ENCODE measurements at places on chromosomes 2 and 18. TPM values are rescaled to one million over a fixed set of nuclear protein-coding genes. Genes with fewer than 3 reads are reported as not detected.

Gene LINC00305
- not detected for total RNA-seq

Gene LRATD1
- total RNA-seq, result 7.2 TPM

Gene GYPC
- 377 TPM for total RNA-seq

Gene SATB2
- total RNA-seq, result 0.26 TPM

Gene ERBB4
- total RNA-seq, result under 0.01 TPM

Gene MYOM1
- 0.26 TPM for total RNA-seq

Gene MOGAT1
- total RNA-seq, result not detected

Gene SELENOI
- 10.0 TPM for total RNA-seq

Gene CFAP221
- not detected for total RNA-seq

Gene TUBB8B
- total RNA-seq, result not detected

Gene PDCD1
- total RNA-seq, result under 0.01 TPM

DNA sequence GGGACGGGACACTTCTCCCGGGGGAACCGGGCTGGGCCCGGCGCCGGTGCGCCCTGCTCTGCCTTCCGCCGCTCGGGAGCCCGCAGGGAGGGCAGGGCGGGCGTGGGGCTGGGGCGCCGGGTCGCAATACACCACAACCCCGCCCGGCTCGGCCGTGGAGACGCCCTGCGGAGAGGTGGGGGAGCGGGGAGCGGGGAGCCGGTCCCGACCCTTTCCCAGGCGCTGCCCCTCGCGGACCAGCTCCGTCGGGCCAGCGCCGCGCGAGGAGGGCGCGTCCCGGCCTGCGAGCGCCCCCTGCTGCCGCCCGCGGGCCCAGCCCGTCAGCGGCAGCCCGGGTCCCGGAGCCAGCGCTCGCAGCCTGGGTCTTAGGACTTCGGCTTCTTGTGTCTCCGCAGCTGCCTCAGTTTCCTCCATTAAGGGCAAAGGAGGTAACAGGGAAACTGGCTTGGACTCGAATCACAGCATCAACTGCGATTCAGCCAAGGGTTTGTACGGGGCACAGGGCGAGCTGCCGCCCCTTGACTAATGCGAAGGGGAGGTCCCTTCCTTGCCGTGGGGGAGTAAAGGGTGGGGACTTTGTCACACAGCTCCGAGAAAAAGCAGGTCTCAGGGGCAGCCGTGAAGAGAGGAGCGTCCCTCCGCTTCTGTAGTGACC, 635 bp upstream of the ADRA2B start:
- no peak for DNase-seq

DNA sequence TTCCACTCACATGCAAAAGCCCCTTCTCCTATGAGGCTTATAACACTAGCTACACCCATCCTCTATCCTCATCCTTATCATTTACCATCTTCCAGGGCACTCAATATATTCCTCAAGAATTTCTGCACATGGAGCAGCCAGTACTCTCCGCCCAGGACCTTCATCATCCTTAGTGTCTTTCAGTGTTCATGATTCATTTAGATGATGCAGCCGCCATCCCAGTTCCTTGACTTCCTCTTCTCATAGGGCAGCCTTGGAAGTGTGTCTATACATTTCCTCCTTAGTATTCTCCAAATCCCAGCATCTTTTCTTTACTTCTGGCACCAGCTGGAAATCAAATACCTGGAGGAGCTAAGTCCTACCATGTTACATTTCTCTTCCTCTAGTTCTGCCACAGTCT, 3.0 kb upstream of the ITSN2 start:
- no peak for DNase-seq

- no peak for DNase-seq
Observed at GRCh38 chr2:50650403-50650810, 381.5 kb downstream of the NRXN1 start.

GRCh38 chr2:166573391-166573790, 79.3 kb upstream of the SCN7A start:
- no peak for DNase-seq

- DNase-seq, result no peak
Observed at GRCh38 chr2:182098648-182099047, 113.0 kb downstream of the PPP1R1C start.

- DNase-seq, result no peak
Observed at GRCh38 chr18:9454061-9454703, 21.1 kb upstream of the RALBP1 start.

DNA sequence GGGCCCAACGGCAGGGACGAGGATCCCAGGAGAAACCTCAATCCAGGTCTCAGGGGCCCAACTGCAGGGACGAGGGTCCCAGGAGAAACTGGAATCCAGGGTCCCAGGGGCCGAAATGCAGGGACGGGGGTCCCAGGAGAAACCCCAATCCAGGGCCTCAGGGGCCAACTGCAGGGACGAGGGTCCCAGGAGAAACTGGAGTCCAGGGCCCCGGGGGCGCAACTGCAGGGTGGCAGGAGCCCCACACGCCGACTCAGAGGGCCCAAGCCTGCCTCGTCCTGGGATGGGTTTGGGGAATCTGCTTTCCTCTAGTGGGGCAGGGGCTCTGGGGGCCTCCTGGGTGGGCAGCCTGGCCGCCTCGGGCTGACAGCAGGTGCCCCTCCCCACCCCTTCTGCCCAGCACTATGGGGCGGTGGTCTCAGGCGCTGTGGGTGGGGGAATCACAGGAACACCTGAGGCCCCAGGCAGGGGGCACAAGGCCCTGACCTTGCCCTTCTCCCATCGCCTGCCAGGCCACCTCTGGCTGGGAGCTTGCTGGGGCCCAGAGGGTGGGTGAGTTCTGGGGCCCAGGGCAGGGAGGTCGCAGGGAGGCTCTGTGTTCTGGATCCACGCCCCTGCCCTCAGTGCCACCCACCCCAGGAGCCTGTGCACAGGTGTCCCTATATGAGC, 7.1 kb downstream of the RTP5 start:
- DNase-seq, result no peak

DNA sequence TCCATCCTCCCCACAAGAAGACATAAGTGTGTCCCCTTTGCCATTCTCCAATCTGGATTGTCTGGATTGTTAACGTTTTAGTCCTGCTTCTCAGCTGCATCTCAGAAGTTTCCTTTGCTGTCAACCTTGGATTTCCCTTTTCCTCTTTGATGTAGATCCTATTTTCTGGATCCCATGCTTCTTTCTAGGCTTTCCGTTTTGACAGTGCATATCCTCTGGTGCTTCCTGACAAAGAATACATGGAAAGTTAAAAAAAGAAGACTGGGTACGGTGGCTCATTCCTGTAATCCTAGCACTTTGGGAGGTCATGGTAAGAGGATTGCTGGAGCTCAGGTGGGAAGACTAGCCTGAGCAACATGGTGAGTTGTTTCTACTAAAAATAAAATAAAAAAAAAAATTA, 26.8 kb downstream of the ABI2 start:
- peak; percentile 37 for DNase-seq

DNA sequence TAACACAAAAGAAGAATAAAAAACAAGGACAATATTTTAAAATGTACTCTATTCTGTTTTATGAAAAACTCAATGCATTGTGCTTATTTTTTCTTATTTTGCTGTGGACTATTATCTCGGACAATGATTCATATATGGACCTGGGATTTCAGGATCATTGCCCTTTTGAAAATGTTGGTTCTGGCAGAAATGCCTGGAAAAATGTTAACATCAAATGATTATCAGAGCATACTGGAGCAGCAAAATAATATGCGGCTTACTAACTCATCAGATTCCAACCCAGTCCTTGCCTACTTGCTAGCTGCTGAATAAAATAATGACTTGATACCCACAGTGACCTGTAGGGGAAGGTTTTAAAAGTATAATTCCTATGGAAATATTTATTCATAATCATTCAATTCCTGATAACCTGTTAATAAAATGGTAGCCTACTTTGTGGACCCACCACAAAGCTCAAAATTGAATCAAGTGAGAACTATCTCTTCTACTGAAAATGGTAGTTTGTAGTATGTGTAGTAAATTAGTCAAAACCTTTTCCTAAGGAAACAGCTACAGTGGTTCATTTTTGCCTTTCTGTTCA, 117.4 kb downstream of the NEB start:
- DNase-seq, result peak; percentile 62

GRCh38 chr2:28119631-28120030, 229.1 kb downstream of the BABAM2 start:
- DNase-seq, result no peak

DNA sequence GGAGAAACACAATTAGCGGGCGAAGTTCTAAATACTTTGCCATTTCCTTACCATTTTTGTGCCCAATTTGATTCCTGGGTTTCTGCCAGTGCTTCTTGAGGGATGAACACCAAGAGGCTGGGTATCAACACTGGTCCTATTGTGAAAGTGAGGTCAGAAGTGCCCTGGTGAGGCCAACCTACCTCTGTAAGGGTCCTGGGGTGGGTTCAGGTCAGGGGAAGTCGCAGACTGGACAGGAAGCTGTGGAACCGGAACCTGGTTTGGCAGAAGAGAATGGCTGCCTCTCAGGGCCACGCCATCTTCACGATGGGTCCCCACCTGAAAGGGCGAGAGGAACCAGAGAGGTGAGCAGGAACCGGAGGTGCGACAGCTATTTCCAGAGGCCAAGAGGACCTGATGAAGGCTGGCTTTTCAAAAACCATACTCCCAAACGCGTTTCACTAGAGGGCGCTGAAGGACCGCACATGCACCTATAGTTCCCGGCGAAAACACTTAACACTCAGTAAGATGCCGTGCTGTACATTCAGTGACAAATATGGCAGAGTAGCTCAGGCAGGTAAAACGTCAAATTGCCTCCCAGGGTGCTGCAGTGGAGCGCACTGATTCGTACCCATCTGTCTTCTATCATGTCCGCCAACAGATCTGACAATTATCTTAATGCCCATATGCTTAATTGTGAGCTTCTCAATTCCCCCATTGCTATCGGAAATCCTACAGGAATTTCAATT, 275.3 kb upstream of the CCDC68 start:
- DNase-seq, result peak; percentile 80

DNA sequence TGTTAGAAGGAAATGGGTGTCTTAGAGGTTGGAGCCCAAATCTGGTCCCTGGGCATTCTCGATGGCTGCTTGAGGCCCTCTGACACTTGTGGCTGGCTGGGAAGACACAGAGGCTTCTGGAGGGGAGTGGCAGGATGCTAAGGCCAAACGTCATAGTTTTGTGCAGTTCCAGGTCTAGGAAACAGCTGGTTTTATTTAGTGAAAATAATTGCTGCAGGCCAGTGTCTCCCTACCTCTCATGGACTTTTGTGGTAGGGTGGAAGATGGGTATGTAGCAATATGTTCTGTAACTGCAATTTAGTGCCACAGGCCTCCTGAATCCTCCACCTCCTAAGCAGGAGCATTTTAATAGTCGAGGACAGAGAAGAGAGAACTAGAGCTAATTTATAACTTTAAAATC, 32.2 kb upstream of the SPRED2 start:
- DNase-seq, result no peak

GRCh38 chr2:9205963-9206948, at the start of gene ASAP2:
Gene ASAP2, plus strand, starts transcription at chr2:9206812. Its CDS starts 293 bp downstream, at chr2:9207105.
- DNase-seq, result peak; percentile 39

- DNase-seq, result no peak
Observed at GRCh38 chr2:77370511-77370910, 151.7 kb downstream of the LRRTM4 start.

DNA sequence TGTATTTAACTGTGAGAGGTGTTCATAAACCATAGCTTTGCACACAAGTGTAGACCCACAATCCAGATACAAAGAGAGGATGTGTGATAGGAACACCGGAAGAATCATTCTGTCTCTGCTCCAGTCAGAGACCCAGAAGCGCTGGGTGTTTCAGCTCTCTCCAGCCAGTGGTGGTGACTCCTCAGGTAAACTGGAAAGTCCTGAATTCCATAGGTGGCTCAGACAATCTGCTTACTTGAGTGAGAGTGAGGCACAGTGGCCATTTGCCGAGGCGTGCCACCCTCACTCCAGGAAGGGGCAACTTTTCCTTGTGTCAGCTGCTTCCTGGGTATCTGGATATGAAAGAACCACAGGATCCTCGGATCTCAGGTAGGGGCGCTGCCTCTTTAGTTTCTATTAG, 171.5 kb downstream of the KCNS3 start:
- DNase-seq, result no peak

DNA sequence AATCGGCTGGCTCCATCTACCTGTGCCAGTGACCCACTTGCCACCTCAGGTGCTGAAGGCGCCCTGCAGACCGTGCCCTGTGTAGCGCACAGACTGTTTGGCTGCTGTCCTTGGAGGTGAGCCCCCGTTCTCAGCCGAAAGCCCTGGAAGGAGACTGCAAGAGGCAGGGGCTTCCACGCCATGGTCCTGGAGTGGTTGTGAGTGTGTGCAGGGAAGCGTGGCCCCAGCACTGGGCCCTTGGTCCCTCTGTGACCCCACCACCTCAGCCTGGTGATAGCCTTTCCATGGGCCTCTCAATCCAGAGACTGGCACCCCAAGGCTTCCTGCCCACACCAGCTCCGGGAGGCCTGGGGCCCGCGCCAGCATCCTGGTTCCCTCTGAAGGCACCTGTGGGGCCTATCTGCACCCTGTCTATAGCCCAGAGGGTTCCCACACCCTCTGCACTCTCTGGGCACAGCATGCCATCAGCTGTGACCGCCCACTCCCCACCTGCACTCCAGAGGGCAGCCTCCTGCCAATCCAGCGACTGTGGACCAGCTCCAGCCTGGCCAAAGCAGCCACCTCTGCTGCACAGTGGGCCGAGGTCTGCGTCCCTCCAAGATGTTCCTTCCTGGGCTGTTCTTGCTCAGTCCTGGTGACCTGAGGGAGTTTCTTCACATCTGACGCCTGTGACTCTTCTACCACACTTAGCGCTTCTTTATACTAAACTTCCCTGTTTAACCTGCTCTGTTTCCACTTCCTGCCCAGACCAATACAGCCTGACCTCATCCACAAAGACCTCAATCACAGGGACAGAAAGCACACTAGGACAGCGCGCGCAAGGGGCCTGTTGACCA, 109.5 kb downstream of the EIPR1 start:
- DNase-seq, result no peak

- no peak for DNase-seq
Observed at GRCh38 chr18:74522635-74523548, 11.4 kb upstream of the CNDP1 start.

- no peak for DNase-seq
Observed at GRCh38 chr2:216932863-216933548, 73.1 kb upstream of the TNP1 start.

GRCh38 chr2:64586883-64587481, 62.9 kb downstream of the AFTPH start:
- DNase-seq, result peak; percentile 49

DNA sequence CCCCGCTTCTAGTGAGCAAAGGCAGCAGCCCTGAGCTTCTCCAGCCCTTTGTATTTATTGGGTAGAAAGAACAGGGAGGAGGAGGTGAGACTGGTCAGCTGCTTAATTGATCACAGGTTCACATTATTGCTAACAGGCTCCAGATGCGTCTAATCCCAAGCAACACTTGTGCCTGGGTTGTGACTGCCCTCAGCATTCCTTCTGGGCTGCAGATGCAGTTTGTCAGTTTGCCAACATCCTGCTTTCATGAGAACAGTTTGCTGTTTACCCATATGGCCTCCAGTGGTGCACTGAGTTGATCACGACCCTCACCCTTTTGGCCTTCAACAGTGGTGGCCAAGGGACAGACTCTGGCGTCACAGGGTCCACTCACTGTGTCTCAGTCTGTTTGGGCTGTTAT, 159.5 kb upstream of the ZNF516 start:
- no peak for DNase-seq

DNA sequence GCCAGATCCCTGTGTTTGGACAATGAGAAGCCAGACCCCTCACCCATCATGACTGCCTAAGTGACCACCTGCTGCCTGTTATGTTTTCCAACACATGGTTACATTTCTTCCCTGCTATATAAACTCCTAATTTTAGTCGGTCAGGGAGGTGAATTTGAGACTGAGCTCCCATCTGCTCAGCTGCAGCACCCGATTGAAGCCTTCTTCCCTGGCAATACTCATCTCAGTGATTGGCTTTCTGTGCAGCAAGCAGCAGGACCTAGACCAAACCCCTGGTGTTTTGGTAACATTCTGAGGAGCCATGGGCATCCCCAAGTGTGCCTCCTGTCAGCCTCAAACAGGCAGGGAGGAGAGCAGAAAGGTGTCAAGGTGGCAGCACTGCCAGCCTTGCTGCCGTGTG, 141.2 kb downstream of the CD8B2 start:
- DNase-seq, result no peak

All from dermis microvascular lymphatic vessel endothelial cell (primary cell).